Activated CD4-positive, CD25-positive, alpha-beta regulatory T cell (primary cell): ENCODE measurements at places on chromosomes 4 and X.

DNA sequence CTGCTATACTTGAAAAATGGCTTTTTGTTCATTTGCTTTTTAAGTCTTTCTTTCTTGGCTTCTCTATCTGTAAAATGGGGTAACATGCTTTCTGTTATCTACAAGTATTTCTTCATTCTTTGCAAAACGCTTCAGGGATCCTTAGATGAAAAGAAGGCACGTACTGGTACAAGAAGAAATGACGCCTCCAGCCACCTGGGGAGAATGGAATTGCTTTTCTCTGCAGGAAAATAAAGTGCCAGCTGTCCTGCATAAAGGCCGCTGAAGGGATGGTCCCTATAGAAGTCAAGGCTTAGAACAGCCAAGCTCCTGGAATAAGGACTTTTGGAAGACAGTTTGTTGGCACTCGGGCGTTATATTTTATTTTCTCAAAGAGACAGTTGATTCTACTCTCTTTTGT, 210.8 kb upstream of the RASGEF1B start:
- no peak for DNase-seq

DNA sequence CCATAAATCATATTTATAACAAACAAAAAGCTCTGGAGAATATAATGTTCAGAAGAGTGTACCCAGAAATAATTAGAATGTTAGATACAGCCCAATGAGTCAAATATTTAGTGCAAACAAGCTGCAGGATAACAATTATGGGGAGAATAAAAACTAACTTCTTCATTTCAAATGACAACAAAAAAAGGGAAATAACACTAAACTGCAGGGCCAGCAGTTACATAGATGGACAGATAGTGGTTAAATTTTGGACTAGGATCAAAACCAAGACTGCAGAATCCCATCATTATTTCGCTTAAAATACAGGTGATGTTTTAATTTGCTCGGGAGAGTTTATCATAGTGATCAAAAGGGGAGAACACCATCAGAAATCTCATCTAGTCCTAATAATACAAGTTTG, 617 bp upstream of the GPR34 start:
- no peak for DNase-seq

GRCh38 chrX:2705046-2705832, 14.1 kb downstream of the CD99 start:
- no peak for DNase-seq

- no peak for DNase-seq
Measured at GRCh38 chr4:138188406-138189084, 53.6 kb downstream of the SLC7A11 start.

GRCh38 chrX:96841325-96841724, 42.4 kb upstream of the RPA4 start:
- no peak for DNase-seq

- no peak for DNase-seq
Measured at GRCh38 chrX:120726294-120726693, 96.4 kb upstream of the C1GALT1C1 start.

DNA sequence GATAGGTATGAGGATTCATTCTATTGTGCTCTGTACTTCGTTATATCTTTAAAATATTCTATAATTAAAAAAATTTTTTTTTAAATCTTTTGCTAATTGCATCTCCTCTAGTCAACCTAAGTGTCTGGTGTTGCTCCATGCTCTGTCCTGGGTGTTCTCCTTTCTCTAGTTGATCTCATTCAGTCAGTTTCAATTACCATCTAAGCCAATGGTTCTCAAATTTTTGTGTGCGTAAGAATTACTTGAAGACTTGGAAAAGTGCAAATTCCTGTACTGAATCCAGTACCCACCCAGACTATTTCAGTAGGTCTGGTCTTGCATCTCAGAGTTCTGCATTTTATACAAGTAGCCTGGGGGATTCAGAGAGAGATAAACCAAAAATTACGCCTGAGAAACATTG, 6.7 kb downstream of the TMPRSS11D start:
- DNase-seq: no peak

- DNase-seq: no peak
Measured at GRCh38 chr4:179803857-179804256, 2361.6 kb upstream of the AGA start.

- DNase-seq: no peak
Measured at GRCh38 chr4:137129441-137129840, 402.9 kb downstream of the PCDH18 start.

DNA sequence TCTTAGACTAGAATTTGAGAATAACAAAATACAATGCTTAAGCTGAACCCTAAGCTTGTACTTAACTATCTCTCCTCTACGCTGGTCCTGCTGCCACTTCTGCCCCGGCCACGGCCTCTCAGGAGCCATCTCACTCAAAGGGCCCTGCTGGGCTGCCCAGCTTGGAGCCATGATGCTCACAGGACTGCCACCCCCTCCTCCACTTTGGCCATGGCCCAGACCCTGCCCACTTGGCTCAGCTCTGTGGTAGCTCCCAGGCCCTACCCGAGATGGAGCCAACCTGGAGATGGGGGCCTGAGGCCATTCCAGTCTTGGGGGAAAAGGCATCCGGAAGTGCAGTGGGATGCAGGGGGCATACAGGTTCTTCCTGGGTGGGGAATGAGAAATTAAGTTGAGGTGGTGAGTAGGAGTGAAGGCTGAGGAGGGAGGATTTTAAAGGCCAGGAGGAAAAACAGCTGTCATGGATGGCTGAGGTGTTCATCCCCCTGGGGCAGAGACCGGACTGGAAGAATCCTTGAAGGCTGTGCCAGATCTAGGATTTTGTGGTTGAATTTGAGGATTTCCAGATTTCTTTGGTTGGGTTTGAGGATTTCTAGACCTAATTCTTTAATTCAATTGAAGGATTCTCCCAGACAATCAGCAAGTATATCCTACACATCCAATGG, 824 bp downstream of the SASH3 start:
- DNase-seq: no peak

GRCh38 chrX:18995221-18995620, 11.3 kb upstream of the PHKA2 start:
- DNase-seq: no peak

GRCh38 chrX:16930392-16930791, 16.1 kb upstream of the REPS2 start:
- DNase-seq: no peak

- DNase-seq: no peak
Measured at GRCh38 chrX:131288188-131288587, 918 bp downstream of the IGSF1 start.

- no peak for DNase-seq
Measured at GRCh38 chr4:6523251-6523650, 50.8 kb upstream of the PPP2R2C start.

DNA sequence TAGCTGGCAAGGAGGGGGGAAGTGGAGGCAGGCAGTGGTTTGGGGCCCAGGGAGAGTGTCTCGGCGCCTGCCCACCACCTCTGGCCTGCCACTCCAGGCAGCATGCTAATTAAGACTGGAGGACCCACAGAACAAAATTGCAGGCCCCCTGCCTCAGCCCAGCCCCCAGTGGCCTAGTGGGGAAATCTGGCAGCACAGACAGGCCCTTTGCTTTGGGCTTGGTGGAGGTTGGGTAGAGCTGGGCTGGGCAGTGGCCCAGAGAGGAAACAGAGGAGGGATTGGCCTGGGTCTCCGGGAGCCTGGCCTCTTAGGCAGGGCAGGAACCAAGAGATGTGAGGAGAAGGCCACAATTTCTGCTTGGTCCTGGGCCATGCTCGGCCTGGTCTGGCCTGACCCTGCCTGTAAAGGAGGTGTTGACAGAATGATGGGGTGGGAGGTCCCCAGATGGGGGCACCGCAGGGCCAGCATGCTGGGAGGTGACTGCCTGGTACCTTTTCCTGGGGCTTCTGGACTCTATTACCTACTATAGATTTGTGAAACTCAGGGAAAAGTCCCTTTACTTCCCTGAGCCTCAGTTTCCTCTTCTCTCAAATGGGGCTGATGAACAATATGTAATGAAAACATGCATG, 92.4 kb upstream of the PJA1 start:
- DNase-seq: no peak

DNA sequence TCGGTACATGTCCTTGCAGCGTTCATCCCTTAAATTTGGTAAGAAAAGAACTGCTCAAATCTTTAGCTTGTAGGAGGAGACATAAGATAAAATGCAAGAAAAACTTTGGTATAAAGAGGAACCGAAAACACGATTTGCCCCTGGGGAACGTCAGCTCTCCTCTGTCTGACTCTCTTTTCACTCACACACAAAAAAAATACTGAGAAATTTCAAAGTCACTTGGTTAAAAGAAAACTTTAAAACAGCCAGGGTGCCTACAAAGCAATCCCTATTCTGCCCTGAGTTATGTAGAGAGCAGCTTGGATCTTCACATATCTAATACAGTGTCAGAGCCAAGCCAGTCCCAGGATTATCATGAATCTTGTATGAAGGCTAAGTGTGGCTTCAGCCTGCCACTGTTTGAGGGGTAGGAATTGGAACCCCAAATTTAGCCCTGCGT, 248.5 kb upstream of the CXXC4 start:
- DNase-seq: no peak
